ENCODE measurements at places on chromosomes 6 and 20. TPM values are rescaled to one million over a fixed set of nuclear protein-coding genes. Genes with fewer than 3 reads are reported as not detected.

GRCh38 chr20:61979701-61980635, 85.7 kb downstream of the TAF4 start:
- DNase-seq: no peak

- no peak for DNase-seq
Measured at GRCh38 chr6:130993292-130993765, 69.7 kb downstream of the EPB41L2 start.

- no peak for DNase-seq
Measured at GRCh38 chr6:157859775-157860504, 36.9 kb downstream of the SNX9 start.

The MPIG6B gene
- 1.6 TPM for polyA plus RNA-seq

DNA sequence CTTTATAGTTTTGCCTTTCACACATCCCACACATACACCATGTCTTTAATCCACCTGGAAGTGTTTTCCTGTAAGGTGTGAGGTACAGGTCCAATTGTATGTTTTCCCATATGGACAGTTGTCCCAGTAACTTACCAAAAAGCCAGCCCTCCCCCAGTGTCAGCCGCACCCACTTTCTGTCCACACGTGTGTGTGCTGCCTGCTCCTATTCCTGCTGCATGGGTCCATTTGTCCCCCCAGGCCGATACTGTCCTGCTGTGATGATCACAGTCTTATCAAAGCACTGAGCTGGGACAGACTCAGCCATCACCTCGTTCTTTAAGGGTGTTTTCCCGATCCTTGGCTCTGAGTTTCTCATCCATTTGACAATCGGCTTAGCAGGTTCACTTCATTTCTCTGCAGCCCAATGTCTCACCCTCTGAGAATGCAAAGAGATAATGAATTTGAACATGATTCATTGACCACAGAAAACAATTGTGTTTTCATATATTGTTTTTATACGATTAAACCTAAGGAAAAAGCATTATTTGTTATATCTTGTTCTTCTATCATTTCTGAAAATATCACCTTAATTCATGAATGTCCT, 9.6 kb downstream of the VSX1 start:
- DNase-seq: no peak

The JAG1 gene
- polyA plus RNA-seq: 169 TPM

DNA sequence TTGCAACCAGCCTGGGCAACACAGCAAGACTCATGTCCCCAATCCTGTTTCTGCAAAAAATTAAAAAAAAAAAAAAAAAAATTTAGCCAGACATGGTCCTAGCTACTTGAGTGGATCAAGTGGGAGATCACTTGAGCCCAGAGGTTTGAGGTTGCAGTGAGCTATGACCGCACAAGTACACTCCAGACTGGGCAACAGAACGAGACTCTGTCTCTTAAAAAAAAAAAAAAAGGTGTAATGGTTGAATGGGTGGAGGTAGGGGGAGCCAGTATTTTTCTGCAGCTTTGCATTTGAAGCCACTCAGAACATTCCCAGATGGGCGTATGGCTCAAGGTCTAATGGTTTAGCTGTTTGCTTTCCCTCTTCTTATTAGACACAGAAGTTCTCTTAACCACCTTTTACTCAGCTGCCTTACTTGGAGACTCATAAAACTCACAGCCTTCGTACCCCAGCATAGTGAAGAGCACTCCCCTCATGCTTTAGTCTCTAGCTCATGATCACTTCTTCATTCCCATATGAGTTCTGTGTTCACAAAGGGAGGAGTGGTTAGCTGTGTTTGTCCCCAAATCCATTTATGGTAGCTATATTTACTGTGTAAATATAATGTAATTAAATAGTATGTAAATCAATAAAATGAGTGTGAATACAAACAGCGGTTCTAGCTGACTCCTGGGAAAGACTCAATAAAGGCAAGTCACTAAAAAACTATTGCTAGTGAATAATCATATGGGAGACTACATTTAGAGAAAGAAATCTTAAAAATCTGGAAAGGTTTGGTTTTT, 9.0 kb downstream of the FKBP1A start:
- no peak for DNase-seq

DNA sequence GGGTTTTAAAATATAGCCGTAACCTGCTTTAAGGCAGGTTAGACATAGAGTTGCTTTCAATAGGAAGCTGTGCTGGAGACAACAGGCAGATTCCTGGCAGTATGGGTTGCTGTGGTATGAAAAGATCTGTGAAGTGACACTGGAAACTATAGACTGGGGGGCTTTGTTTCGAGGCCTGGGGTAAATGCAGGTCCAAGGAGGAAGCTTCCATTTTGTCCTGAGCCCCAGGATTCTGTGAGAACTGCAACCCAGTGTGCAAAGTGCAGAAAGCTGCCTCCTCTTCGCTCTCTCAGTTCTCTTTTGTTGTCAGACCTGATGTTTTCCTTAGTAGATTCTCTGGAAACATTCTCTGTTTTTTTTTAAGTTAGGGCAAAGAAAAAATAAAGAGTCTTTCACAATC, 86.9 kb downstream of the LYRM4 start:
- DNase-seq: no peak

GRCh38 chr6:139291813-139292619, at the start of gene TXLNB:
Gene TXLNB (minus strand): TSS chr6:139291998. CDS start chr6:139288899, 3,099 bp downstream.
- DNase-seq: peak; percentile 65

DNA sequence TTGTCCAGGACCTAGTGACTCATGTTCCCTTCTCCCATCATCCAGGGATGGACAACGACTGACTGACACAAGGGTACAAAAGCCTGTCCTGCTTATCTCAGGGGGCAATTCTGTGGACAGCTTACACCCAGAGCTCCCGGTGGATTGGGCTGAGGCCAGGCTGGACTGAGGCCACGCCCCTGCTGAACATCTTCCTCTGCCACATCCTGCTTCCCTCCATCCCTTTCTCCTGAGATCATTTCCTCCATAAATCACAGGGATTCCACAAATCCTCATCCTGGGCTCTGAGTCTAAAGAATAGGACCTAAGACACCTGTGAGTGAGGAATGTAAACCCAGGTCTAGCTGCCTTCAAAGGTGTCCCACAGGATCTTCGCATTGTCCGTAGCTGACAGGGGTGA, 30.4 kb upstream of the RNF24 start:
- no peak for DNase-seq

DNA sequence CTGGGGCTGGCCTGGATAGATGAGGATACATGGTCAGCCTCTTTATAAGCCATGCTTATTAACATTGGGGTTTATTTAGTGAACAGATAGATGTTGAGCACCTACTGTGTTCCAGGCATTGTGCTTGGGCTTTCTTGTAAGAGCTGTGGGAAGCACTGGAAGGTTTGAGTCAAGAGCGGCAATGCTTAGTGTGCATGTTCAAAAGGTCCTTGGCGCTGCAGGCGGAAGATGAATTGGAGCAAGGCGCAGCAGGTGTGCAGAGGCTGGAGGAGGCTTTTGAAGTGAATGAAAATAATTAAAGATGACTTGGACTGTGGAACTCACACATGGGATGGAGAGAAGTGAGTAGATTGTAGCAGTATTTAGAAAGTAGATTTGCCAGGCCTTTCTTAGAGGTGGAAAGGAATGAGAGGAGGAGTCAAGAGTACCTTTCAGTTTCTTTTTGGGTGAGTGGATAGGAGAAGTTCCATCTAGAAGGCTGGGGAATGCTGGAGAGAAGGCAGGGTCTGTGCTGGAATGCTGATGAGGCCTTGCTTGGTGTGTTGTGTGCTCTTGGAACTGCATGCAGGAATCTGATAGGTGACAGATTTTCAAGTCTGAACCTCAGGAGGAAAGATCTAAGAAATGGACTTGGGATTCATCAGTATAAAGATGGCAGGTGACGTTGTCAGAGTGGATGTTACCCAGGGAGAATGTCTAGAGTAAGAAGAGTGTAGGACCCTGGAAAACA, 26.4 kb downstream of the SNX9 start:
- no peak for DNase-seq

DNA sequence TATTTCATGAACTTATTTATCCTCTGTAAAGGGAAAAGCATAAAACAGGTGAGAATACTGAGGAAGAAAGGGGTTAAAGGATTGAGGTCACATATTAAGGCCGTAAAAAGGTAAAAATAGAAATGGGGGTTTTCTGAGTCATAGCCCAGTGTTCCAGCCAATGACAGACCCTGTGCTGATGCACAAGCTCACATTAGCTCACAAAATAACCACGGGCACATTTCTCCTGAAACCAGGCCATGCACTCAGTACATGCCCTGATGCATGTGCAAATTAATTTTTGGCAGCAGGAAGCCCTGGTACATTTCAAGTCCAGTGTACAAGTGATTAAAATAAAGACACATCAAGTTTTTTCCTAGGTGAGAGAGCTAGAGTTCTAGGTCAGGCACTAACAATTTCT, 194.4 kb downstream of the TMEM200A start:
- DNase-seq: no peak

- no peak for DNase-seq
Measured at GRCh38 chr6:170200458-170200891, 90.4 kb downstream of the DLL1 start.

The SAMD3 gene
- polyA plus RNA-seq: 0.80 TPM

The OR12D3 gene
- not detected for polyA plus RNA-seq

The PXDC1 gene
- polyA plus RNA-seq: 20.4 TPM
